HEK293T (cell line): ENCODE measurements at places on chromosomes 13 and 19.

GRCh38 chr19:31319465-31319864 lies 29.8 kb downstream of the TSHZ3 start:
- no peak for DNase-seq

DNA sequence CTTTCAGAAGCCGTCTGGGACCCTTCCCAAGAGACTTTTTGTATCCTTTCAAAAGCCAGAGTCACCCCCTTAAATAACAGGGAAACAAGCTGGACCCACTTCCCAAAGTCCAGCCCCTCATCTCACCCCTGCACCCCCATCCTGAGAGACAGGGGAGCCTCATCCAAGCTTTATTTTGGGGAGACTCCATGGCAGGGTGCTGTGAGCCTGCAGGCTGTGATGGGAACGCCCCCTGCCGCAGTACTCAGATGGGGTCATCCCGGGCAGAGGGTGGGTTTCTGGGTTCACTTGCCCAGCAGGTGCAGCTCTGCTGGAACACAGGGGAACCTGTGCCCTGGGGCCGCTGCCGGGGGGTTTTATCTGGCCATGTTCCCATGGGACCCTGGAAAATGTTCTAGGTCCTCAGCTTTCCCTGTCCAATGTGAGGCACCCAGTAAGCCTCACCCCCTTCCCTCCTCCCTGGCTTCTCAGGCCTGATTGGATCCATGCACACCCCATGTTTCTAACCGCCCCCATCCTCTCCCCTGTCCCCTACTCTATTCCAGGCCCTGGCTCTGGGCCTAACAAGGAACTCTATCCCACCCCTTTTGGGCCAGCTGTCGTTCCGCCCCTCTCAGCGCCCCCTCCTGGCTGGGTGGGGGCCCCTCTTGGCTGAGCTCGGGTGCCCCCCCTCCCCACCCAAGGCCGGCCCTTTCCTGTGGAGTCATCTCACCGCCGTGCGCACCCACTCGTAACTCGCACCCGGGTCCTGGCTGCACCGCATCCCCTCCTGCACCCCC lies 1.0 kb downstream of the HIF3A start:
- DNase-seq, result no peak

DNA sequence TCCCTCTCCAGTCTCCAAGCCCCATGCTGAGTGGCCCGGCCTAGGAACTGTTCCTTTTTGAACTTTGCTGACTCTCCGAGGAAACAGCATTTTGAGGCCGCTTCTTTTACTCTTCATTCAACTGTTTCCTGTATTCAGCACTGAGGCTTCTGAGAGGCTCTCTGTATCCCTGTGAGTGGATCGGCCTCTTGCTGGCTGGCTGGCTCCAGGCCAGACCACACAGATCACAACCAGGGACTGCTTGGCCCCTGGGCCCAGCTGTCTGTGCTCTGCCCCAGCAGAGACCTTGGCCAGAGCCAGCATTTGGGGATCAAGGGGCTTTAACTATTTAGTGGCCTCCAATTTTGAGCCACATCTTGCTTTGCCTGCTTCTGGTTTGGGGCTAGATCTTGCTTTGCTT lies 75.6 kb upstream of the KL start:
- no peak for DNase-seq

GRCh38 chr13:111948811-111949210 lies 118.1 kb upstream of the SOX1 start:
- DNase-seq, result no peak

DNA sequence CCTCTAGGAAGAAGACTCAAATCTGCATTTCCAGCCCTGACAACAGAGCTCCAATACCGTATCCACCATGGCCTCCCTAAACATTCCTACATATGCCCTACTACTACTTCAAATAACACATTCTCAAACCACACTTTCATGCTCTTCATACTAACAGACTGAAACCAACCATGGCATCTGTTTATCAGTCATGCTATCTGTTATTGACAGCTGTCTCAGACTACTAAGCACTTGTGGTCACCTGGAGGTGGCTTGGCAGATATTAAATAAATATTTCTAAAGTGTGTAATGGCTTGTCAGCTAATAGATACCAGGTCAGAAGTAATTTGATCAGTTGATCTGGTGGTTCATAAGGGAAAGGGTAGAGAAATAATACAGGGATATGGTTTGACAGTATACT lies 489.1 kb downstream of the DIAPH3 start:
- DNase-seq, result no peak

DNA sequence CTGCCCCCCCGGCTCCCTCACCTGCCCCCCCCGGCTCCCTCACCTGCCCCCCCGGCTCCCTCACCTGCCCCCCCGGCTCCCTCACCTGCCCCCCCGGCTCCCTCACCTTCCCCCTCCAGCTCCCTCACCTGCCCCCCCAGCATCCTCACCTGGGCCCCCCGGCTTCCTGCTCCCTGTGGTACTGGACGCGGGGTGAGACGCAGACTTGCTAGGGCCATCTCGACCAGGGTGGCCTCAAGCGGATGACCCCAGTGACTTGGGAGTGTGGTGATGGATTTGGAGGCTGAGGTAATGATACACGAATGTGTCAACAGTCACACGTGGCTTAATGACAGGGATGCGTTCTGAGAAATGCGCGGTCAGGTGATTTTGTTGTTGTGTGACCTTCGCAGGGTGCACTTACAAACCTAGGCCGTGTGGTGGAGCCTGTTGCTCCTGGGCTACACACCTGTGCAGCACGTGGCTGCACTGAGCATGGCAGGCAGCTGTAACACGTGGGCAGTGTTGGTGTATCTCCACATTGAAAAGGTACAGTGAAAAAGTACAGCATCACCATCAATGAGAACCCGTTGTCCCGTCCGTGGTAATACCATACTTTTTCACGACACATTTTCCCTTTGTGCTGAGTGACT lies 197.8 kb downstream of the TEX29 start:
- DNase-seq, result no peak

GRCh38 chr13:96771486-96772367 lies 222.5 kb downstream of the OXGR1 start:
- no peak for DNase-seq

DNA sequence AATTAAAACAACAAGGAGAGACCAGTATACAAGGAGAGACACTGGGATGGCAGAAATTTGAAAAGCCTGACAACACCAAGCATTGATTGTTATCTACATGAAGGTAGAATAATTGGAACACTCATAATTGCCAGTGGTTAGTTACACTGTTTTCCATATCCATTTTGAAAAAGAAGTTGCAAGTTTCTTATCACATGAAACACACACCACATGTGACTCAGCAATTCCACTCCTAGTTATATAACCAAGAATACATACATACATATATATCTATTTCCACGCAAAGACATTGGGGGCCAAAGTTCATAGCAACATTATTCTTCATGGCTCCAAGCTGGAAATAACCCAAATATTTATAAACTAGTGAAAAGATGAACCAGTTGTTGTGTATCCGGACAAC lies 15.2 kb upstream of the PABPC3 start:
- no peak for DNase-seq

- peak; percentile 59 for DNase-seq
Measured at GRCh38 chr13:68027306-68027705, 797.2 kb upstream of the PCDH9 start.

DNA sequence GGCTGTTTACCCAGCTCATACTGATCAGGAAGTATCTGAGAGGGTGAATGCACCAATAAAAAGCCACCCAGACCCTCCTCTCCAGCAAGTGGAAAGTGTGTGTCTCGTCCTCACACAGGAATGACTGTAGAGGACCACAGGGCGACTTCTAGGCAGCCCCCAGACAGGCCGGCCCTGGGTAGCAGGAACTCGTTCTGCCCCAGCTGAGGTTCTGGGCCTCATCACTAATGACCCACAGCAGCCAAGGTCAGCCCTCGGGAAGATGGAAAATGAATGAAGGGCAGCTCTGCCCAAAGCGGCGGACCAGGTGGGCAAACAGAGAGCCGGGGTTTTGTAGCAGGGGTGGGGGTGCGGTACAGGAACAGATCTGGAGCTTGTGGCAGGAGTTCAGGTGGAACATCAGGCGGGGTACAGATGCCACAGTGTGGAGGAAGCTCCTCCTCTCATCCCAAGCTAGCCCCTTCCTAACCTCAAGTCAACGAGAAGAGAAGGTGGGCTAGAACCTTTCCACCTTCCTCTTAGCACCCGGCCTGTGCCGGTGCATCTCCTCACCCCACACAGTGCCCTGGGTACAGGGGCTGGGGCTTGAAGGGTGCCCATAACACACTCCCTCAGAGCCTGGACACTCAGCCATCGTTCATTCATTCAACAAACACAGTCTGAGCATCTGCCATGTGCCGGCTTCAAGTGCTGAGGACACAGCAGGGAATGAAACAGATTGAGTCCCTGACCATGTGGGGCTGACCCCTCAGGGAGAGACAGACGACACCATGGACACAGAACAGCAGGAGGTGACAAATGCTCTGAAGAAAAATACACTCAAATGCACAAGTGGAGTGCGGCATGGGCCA lies 36.2 kb downstream of the RFX2 start:
- DNase-seq, result no peak

DNA sequence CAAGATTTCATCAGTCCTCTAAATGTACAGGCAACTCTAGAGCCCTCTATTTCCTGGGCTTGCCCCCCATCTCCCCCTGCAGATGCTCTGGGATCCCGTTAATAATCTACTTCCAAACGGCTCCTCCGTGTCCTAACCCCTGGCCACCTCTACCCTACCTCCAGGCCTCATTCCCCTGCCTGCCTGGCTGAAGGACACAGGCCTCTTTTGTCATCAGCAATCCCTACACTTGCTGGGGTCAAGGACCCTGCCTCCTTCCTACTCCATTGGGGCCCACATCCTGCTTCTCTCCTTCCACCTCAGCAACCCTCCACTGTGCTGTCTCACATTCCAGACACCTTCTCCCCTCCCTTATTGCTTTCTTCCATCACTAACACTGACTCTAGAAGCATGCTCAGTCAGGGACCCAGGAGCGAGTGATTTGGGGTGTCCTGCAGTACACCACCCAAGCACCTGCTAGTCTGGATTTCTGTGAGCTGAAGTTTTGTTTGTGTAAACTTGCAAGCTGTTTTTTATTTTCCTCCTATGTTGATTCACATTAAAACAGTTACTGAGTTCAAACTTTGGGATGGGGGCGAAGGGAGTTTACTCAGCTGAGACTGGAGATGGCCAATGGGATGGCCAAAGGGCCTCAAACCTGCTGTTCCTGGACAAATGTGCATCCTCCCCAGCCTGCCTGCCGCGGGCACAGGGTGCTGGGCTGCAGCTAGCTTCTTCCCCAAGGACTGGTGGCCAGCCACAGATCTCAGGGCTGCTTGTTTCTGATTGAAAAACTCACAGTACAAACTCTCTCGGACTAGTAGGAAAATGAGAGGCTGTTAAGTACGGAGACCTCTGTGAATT lies 314.7 kb downstream of the FOXO1 start:
- DNase-seq, result no peak

DNA sequence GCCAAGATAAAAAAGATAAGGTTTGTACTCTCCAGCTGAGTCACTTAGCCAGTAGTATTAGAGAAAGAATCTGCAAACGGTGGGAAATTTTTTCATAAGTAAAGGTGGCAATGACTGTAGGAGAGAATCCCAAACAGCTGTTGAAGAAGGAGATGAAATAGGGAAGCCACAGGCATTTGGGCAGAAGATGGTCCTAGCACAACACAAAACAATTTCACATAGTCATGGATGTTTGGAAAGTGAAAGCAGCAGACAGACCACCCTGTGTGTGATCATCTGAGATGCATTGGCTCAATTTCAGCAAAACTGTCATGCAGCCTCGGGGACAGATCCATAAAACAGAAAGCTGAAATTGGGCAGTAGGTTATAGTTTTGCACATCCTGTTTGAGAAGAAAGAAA lies 2832.4 kb downstream of the PCDH9 start:
- DNase-seq, result no peak

DNA sequence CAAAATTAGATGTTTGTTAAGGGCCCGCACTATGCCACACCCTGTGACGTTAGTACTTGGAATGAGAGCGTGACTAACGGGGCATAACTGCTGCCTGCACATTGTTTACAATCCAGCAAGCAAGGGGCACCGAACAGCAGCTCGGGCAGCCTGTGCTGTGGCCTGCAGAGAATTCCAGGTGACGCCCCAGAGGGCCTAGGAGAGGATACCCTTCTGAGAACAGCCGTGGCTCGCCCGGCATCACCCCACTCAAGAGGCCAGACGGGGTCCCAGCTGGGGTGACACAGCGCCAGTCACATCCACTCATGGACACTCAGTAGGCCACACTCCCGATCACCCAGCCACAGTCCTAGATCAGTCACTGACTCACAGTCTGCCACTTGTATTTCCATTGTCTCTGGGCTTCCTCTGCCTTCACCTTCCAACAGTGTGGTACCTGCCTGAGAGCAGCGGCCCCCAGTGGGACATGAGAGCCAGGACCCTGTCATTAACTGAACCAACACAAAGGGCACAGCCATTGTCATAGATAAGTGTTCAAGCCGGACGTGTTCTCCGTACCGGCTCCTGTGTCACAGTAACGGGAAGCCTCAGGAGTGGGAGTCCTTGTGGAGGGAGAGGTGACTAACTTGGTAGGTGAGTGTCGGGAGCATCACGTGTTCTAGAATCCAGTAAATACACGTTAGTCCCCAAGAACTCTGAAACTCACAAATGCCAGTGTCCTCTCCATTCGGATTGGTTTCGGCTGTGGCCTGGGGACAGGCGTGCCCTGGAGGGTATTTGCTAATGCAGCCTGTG lies 7.5 kb downstream of the ZNF331 start:
- DNase-seq, result no peak

- DNase-seq, result no peak
Measured at GRCh38 chr13:112761701-112762689, 72.2 kb downstream of the ATP11A start.

- no peak for DNase-seq
Measured at GRCh38 chr19:7415163-7415856, 66.6 kb downstream of the ARHGEF18 start.

GRCh38 chr13:49925881-49926418 lies 10.2 kb downstream of the SPRYD7 start:
- DNase-seq, result no peak
